Fibroblast of skin of back (primary cell): ENCODE measurements at places on chromosomes 3 and 15.

- DNase-seq, result no peak
Measured at GRCh38 chr3:173869766-173870165, 472.2 kb downstream of the NLGN1 start.

- no peak for DNase-seq
Measured at GRCh38 chr3:39376959-39377634, 6.1 kb upstream of the SLC25A38 start.

GRCh38 chr3:73291541-73291940, 230.1 kb downstream of the EBLN2 start:
- no peak for DNase-seq

- DNase-seq, result no peak
Measured at GRCh38 chr15:92123962-92124656, 269.6 kb upstream of the ST8SIA2 start.

DNA sequence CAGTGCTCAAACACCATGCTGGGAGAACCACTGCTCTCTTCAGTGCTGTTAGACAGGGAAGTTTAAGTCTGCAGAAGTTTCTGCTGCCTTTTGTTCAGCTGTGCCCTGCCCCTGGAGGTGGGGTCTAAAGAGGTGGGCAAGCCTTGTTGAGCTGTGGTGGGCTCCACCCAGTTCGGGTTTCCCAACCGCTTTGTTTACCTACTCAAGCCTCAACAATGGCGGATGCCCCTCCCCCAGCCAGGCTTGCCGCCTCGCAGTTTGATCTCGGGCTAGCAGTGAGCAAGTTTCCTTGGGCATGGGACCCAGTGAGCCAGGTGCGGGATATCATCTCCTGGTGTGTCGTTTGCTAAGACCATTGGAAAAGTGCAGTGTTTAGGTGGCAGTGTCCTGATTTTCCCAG, 670.2 kb upstream of the ALCAM start:
- no peak for DNase-seq

- DNase-seq, result no peak
Measured at GRCh38 chr3:133121450-133121849, 83.3 kb downstream of the TMEM108 start.

GRCh38 chr3:144523396-144523795, 551.8 kb downstream of the DIPK2A start:
- DNase-seq, result no peak

- DNase-seq, result no peak
Measured at GRCh38 chr15:74055804-74056203, 26.5 kb downstream of the GOLGA6A start.

DNA sequence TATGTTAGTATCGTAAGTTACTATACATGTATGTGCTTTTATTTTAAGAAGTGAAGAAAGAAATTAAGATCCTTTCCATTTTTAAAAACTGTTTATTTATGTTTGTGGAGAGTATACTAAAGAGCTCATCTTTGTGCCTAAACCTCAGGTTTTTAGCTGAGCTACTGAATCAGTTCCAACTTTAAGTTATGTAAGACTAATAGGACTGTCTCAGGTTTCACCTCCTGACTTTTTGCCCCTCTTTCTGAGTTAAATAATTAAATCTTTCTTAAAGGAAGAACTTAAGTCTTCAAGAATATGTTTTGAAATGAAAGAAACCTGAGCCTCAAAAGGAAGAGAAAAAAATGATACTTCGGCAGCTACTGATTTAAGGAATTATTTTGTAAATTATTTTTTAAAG, 2.6 kb downstream of the SLMAP start:
- DNase-seq, result no peak

- no peak for DNase-seq
Measured at GRCh38 chr3:197590313-197590962, 34.7 kb upstream of the BDH1 start.
